ENCODE measurements at places on chromosomes 6 and 20.
A peak's percentile ranks its signal among the peaks of the same experiment; 100 is the strongest.

GRCh38 chr6:152206072-152206818, 398.8 kb downstream of the ESR1 start:
- DNase-seq = peak; percentile 11

DNA sequence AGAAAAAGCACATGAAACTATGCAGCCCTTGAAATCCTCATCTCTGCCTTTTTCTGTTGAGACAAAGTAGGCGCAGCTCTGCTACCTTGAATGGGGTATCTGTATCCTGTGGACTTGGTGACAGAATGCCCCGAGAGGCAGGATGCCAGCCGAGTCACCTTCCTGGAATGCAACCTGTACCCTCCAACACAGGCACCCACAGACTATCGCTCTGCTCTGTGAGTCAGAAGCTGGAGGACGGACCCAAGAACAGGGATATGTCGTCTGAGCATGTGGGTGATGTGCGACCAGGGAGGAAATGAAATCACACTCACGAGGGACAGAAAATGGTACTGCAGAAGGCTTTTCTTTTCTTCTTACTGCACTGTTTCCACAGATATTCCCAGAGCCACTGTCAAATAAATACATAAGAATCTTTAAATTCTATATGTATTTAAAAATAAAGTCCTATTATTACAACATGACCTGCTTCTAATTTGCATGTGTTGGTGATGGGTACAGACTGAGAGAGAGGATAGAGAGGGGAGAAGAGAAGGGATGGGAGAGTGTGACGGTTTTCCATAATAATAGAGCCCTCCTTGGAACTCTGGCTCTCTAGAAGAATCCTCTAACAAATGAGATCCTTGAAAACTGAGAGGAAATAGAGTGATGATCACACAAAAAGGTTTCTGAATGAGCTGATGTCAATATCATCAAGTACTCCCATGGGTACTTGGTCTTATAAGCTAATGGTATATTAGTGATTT, 308.1 kb downstream of the FOXC1 start:
- DNase-seq = peak; percentile 68

GRCh38 chr20:59747671-59748515, 143.6 kb downstream of the PHACTR3 start:
- DNase-seq = no peak

- no peak for DNase-seq
Observed at GRCh38 chr20:4113615-4114603, 98.6 kb upstream of the RNF24 start.

DNA sequence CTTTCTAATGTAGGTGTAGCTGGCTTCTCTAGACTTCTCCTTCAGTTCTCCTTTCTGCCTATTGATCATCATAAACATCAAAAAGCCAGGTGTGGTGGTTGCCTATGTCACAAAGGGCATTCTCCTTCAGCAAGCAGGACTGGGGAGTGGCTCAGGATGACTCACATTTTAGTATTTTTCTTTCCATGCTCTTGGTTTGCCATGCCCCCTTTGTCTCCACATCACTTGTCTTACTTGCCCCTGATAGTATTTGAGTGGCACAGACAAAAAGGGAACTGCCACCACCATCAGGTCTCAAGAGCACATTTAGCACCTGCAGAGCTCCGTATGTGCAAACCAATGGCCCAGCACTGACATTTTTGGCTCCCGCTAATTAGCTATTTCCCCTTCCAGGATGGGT, 698.8 kb downstream of the DHX35 start:
- DNase-seq = peak; percentile 18

GRCh38 chr6:116406678-116407345, 36.1 kb downstream of the DSE start:
- DNase-seq = peak; percentile 85

DNA sequence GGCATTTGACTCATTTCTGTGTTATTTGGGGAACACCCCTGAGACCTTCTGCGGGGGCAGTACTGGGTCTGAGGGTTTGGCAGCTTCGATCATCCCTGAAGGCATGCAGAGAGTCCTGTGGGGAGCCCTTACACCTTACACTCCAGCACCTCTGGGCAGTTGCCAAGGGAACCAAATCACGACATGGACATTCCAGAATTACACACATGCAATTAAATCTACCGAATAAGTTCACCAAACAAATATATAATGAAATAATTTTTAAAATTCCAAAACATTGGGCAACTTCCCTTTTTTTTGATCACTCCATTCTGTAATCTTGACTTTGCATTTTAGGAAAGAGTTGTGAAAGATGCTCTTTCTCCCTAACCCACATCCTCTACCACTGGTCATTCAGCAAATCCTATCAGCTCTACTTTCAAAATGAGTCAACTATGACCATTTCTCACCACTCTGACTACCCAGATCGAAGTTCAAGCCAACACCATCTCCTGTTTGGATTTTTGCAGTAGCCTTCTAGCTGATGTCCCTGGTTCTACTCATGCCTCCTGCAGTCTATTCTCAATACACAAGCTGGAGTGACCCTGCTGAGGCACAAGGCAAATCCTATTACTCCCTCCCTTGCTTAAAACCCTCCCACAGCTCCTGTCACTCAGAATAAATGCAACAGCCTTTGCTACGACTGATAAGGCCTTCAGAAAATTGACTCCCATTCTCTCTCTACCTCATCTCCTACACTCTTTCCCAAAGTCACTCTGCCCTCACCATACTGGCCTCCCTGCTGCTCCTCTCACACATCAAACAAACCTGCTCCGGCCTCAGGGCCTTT, 533.3 kb downstream of the HACE1 start:
- DNase-seq = peak; percentile 74

DNA sequence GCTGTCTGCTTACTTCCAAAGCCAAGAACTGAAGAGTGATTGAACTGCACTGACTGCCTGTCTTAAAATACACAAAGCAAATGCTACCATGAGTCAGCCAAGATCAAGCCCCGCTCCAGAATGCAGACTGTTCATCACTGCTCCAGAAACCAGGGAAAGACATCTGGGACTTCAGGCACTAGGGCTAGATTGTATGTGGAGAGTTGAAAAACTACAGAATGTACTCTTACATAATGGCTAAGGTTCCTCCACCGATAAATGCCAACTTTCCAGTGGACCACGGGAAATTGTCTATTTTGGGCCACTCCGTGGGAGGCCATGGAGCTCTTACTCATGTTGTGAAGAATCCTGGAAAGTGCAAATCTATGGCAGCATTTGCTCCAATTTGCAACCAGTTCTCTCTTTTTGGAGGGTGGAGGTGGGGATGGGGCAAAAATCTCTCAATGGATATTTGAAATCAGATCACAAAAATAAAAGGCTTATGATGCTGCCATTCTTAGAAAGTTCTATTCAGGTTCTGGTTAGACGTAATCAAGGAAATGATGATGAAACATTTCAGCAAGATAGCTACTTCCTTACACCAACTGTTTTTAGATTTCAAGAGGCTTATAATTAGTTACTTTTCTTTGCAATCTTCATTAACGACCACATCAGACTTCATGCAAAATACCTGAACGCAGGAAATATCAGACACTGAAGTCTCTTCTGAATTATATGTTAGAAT, 11.8 kb upstream of the CAP2 start:
- DNase-seq = peak; percentile 76

GRCh38 chr20:63394069-63394919, 33.1 kb upstream of the CHRNA4 start:
- DNase-seq = no peak

DNA sequence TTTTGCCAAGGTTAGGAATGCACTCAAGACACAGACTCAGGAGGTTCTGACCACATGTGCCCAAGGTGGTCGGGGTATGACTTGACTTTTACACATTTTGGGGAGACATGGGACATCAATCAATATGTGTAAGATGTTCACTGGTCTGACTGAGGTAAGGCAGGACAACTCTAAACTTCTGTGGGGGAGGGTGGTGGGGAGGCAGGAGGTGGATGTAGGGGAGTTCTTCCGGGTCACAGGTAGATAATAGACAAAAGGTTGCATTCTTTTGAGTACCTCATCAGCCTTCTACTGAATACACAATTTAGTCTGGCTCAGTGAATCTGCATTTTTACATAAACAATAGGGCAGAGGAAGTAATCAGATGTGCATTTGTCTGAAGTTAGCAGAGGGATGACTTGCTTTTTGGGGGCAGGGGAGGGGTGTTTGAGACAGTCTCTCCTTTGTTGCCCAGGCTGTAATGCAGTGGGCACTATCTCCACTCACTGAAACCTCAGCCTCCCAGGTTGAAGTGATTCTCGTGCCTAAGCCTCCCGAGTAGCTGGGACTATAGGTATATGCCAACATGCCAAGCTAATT, 10.9 kb downstream of the ECHDC1 start:
- no peak for DNase-seq

DNA sequence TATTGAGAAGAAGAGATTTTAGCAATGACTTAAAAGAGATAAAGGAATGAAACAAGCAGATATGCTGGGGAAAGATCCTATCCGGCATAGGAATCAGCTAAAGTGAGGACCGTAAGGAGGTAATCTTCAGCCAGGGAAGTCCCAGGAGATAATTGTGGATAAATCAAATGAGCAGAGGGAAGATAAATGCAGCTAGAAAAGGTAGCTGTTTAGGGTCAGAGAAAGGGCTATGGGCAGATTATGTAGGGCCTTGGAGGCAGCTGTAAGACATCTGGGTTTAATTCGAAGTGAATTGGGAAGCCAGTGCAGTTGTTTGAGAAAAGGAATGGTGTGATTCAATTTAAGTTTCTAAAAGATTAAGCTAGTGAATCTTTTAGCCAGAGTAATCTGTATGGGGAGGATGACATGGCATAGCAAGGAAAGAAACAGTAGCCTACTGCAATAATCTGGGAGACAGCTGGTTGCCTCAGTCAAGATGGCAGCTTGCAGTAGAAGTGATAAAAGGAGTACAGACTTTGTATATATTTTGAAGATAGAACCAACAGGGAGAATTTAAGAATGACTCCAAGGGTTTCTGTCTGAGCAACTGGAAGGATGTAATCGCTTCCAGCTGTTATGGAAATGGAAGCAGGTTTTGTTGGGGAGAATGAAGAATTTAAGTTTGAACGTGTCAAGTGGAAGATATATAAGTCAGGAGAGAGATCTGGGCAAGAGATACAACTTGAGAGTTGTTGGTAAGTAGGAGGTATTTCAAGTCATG, 552.3 kb upstream of the FLRT3 start:
- DNase-seq = no peak

- no peak for DNase-seq
Observed at GRCh38 chr6:10418862-10419748, 4.2 kb upstream of the TFAP2A start.

GRCh38 chr20:8262721-8263120, 130.7 kb downstream of the PLCB1 start:
- DNase-seq = no peak

DNA sequence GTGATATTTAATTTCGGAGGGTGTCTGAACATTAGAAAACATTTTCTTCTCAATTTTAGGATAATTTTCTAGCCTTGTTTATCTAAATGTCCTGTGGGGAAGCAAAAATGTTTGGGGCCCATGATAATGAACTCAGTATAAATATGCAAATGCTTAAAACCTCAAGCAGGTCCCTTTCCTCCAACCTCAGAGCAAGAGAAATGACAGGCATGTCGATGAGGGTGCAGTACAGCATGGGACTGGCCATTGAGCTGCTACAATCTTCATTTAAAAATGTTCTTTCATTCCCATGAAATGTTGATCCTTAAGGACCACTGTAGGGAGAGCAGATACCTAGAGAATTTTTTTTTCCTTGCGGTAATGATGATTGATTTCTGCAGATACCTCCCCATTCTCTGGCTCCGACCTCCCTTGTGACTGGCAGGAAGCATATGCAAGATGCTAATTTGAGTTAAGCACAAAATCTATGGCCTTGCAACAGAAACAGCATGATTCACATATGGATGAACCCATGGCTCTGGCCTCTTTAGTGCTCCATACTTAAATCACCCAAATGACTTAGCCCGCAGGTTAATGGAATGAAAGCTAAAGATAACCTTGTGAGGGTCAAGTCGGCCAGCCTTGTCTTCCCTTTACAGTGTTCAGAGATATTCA, 243.3 kb downstream of the SOX4 start:
- no peak for DNase-seq

DNA sequence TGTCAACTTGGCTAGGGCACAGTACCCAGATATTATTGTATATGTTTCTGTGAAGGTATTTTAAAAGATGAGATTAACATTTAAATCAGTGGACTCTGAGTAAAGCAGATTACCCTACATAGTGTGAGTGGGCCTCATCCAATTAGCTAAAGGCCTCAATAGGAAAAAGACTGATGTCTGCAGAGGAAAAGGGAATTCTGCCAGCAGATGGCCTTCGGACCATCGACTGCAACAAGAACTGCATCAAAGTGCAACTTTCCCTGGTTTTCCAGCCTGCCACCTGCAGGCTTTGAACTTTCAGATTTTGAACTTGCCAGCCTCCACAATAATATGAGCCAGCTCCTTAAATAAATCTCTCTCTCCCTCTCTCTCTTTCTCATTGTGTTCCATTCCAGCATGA, 80.5 kb downstream of the IMPG1 start:
- no peak for DNase-seq

DNA sequence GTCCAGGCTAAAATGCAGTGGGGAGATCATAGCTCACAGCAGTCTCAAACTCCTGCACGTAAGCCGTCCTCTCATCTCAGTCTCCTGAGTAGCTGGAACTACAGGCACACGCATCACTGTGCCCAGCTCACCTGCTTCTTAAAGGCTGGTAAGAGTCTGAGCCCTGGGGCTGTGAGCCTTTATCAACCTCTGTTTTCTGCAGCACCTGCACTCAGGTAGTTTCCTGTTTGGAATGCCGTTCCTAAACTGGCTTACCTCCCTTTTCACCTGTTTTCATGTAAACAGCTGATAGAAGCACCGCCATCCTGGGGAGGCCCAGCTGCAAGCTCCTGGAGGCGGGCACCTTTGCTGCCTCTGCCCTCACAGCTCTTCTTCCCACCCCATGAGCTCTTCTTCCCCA, 45.4 kb downstream of the SLC24A3 start:
- DNase-seq = no peak

GRCh38 chr20:46215913-46216707, 92.2 kb downstream of the CDH22 start:
- peak; percentile 80 for DNase-seq

DNA sequence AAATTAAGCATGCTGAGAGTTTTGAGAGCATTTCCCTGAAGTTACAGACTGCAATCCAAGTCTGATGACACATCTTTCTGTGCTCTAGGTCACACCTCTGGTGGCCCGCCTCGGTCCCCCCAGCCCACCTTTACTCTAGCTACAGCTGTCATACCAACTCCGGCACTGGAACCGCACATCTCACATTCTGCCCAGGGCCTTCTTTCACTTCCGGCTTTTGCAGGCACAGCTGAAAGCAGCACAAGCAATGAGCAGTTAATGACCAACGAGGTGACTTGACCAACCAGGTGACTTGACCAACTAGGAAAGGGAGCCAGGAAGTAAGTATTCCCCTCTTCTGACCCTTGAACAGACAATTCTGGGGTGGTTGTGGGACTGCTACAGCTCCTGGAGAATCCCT, 88.6 kb upstream of the MOCS1 start:
- DNase-seq = no peak

All from fibroblast of skin of scalp (primary cell).